ENCODE measurements at places on chromosomes 3 and 15. TPM values are rescaled to one million over a fixed set of nuclear protein-coding genes. Genes with fewer than 3 reads are reported as not detected.
A peak's percentile ranks its signal among the peaks of the same experiment; 100 is the strongest.

GRCh38 chr3:39127908-39128304 lies 20.4 kb downstream of the TTC21A start:
- no peaks in the 10 kb centered on the region for H3K27me3 ChIP-seq
- H3K4me3 ChIP-seq = no peak overlapping the region
- no peak overlapping the region for H3K27ac ChIP-seq
- H3K4me1 ChIP-seq = no peaks in the 10 kb centered on the region

DNA sequence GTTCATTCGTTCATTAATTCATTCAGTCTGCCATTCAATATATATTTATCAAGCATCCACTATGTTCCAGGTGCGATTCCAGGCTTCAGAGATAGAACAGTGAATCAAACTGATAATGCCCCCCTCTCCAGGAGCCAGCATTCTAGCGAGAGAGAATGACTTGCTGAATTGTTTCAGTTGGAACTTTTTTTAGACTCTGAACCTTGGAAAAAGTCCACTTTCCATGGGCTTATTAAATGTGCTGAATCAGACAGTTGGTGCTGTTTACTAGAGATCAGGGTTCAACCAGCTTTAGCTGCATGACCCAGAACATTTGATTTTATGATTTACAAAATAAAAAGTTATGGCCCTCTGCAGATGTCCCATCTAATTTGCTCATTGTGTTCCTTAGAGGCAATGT lies 213.2 kb downstream of the THSD4 start:
- H3K27me3 ChIP-seq = no peaks in the 10 kb centered on the region
- no peaks in the 10 kb centered on the region for H3K36me3 ChIP-seq
- peaks cover 12% of the 10 kb centered on the region for H3K4me1 ChIP-seq
- no peak overlapping the region for H3K4me3 ChIP-seq

GRCh38 chr3:59510576-59510975 lies 460.8 kb upstream of the CFAP20DC start:
- H3K36me3 ChIP-seq = no peaks in the 10 kb centered on the region
- H3K4me1 ChIP-seq = no peaks in the 10 kb centered on the region
- no peak overlapping the region for H3K27ac ChIP-seq
- DNase-seq = no peak
- H3K4me3 ChIP-seq = no peak overlapping the region
- no peaks in the 10 kb centered on the region for H3K27me3 ChIP-seq

DNA sequence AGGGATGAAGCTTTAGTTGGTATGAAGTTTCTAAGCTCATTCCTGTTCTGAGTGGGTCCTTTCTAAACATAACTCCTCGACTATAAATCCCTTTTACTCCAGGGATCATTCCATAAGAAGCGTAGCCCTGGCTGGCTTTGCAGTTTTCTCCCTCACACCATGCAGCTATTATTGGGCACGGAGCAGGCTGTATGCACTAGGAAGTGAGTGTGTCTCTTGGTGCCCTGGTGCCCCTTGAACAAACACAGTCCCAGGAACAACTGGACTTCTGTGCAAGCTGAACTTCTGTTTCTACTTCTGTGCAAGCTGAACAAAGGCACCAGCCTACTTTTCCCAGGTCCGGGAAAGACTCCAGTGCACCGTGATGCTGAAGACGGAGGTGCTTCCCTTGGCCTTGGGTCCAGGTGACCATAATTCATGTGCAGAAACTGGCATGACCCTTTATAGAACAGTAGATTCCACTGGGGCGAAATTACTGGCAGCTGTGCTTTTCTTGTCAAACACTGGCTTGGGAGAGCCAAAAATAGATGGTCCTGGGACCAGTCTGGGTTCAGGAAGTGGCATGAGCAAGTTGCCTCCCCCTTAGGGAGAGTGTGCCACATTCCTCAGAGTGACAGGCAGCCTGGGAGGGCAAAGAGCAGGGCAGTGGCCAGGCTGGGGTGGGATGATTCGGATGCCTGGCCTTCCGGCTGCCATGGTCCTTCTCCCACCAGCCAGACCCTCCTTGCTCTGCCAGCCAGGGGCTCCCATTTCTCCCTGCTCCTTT lies 127.2 kb downstream of the SLCO3A1 start:
- no peaks in the 10 kb centered on the region for H3K27me3 ChIP-seq
- H3K27ac ChIP-seq = no peak overlapping the region
- H3K4me1 ChIP-seq = no peaks in the 10 kb centered on the region
- H3K4me3 ChIP-seq = no peak overlapping the region
- DNase-seq = no peak
- no peaks in the 10 kb centered on the region for H3K36me3 ChIP-seq

DNA sequence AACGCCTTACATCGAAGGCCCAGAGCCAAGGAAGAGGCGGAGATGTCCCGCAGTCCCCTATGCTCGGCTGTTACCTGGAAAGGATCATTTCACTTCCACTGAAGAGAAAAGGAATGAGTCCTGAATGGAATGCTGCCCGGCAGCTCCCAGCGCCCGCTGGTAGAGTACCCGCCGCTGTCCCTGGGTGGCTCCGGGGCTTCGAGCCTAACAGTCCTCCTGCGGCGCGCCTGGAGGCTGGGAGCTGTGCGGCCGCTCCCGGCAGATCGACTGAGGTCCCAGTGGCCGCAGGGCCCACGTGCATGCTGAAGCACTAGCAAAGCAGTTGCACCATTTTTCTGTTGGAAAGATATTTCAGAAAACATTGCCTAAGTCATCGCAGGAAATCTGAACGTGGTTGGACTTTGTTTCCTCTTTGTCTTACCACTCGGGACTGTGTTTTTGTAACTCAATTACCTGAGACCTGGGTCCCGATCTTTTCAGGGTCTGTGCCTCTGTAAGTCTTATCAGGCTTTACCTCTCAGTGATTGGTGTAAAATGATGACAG lies 984 bp downstream of the RNU6-1 start:
- H3K4me3 ChIP-seq = peak overlapping the region; percentile 80
- H3K4me1 ChIP-seq = peaks cover 24% of the 10 kb centered on the region
- no peaks in the 10 kb centered on the region for H3K36me3 ChIP-seq
- H3K27ac ChIP-seq = no peak overlapping the region
- peaks cover 6% of the 10 kb centered on the region for H3K27me3 ChIP-seq

DNA sequence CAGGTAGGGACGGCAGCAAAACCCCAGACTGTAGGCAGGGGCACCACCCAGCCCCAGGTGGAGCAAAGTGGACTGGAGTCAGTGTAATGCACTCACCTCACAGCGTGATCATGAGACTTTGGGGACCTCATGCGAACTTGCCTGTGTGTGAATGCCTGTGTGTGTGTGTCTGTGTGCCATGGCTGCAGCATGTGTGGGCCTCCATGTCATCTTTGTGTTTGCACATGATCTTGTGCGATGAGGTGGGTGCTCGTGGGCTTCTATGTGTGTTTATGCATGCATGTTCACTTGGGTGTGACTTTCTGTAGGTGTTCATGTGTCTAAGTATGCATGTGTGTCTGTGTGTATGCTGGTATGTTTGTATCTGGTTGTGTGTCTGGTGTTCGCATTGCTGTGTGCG lies 41.2 kb upstream of the ADPGK start:
- DNase-seq = no peak
- no peak overlapping the region for H3K4me3 ChIP-seq
- no peaks in the 10 kb centered on the region for H3K4me1 ChIP-seq
- H3K27me3 ChIP-seq = no peaks in the 10 kb centered on the region

DNA sequence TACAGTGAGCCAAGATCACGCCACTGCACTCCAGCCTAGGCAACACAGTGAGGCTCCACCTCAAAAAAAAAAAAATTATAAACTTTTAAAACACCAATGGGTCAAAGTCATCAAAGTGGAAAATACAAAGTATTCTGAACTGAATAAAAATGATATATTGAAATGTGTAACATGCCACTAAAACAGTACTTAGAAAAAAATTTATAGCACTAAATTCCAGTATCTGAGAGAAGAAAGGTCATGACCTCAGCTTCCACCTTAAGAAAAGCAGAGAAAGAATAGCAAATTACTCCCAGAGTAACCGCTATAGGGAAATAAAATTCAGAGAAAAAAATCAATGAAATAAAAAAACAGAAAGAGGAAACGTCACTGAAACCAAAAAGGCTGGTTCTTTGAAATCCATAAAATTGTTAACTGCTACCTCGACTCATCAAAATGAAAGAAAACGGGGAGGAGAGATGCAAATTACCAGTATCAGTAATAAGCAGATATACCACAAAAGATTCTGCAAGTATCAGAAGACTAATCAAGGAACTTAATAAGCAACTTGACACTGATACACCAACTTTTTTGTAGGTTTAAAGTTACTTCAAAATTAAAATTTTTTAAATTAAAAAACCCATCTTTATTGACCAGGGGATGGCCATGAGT lies 20.8 kb downstream of the ATP13A3 start:
- no peaks in the 10 kb centered on the region for H3K36me3 ChIP-seq
- no peak overlapping the region for H3K4me3 ChIP-seq
- H3K4me1 ChIP-seq = no peaks in the 10 kb centered on the region
- H3K27me3 ChIP-seq = no peaks in the 10 kb centered on the region
- H3K27ac ChIP-seq = no peak overlapping the region

Gene MB21D2
- 3.9 TPM for total RNA-seq

Gene ALG1L2
- total RNA-seq = 0.82 TPM
